Uterine smooth muscle cell (primary cell): ENCODE measurements at places on chromosomes 4 and X. TPM values are rescaled to one million over a fixed set of nuclear protein-coding genes. Genes with fewer than 3 reads are reported as not detected.

Gene CFI
- total RNA-seq, result 3.0 and 3.7 TPM in 2 replicates

Gene HERC5
- total RNA-seq, result 1.4 and 2.7 TPM in 2 replicates

Gene APOO
- total RNA-seq, result 11.1 and 12.4 TPM in 2 replicates

Gene TMEM255A
- not detected in 2 replicates for total RNA-seq

Gene GPC3
- total RNA-seq, result not detected in 2 replicates

Gene STPG2
- total RNA-seq, result not detected in 2 replicates
